ENCODE measurements at places on chromosomes 12 and 14.

DNA sequence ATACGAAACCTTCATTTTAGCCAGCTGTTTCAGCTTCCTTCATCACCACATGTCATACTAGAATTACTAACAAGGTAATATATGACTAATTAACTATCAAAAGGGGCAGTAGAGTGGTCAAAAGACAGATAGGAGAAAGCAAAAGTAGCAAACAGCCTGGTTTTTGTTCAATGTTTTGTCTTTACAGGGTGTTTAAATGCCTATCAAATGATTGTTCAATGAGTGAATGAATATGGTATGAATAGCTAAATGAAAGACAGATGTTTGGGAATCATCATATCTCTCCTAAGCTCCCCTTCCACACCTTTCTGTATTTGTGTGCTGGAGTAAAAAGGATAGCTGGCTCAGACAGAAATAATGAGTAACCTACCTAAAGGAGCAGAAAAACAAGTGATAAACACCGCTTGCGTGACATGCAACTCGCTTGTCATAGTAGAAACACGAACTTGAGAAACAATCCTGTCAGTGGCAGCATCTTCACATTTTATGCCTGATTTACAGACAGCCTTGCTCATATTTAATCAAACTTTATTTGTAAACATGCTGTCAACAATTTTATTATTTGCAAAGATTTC is 34.2 kb downstream of the ABCC9 start:
- no peak for DNase-seq

- DNase-seq = no peak
Observed at GRCh38 chr12:26749781-26750180, 83.2 kb downstream of the ITPR2 start.

GRCh38 chr12:9731797-9732196 is 1.1 kb downstream of the CLECL1 start:
- DNase-seq = no peak

DNA sequence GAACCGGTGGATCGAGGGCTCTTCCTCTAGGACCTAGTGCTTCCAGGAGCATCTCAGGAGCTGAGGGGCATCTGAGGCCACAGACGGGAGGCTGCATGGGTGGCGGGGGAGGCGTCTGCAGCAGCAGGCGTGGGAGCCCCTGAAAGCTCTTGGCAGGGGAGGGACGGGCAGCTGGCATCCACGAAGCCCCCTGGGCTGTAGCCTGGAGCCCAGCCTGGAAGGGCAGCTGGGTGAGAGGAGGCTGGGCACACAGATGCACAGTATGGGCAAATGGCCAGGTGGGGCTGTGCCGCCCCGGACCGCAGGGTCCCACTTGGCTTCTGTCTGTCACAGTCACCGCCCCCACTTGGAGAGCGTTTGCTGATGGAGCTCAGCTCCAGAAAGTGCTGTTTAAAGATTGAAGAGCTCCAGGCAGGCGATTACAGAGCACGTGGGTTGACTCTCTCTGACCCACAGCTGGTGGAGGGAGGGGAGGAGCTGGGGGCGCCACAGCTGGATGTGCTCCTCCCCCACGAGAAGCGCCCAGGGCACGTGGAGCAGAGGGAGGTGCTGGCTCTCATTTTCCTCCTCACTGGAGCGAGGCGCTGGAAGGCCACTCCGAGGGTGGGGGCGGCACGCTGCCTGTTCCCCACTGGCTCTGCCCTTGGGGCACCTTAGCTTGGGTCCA is 155.0 kb upstream of the C14orf180 start:
- no peak for DNase-seq

DNA sequence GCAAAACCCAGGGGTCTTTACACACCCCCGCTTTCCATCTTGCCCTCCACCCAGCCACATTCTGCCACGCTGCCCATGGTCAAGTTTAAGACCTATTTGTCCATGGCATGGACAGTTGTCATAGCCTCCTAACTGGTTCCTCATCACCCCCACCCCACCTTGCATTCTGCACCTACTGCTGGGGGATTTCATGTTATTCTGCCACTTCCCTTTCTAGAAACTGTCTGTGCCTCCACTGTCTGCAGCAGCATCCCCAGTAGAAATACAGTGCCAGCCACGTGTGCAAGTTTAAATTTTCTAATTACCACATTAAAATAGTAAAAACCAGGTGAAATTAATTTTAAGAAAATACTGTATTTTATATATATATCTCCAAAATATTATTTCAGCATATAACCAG is 63.2 kb downstream of the WDR20 start:
- DNase-seq = no peak

Data from amniotic stem cell (primary cell).